ENCODE measurements at places on chromosomes 3 and 15. TPM values are rescaled to one million over a fixed set of nuclear protein-coding genes. Genes with fewer than 3 reads are reported as not detected.

Gene TMEM108
- not detected for total RNA-seq

Gene STAB1
- not detected for total RNA-seq

Gene ARHGAP31
- total RNA-seq: 4.5 TPM

Gene CPN2
- total RNA-seq: not detected

Gene MOBP
- not detected for total RNA-seq

All from activated CD4-positive, alpha-beta memory T cell treated with anti-CD3 and anti-CD28 coated beads, Interleukin-2, amount 10 ng/mL, durations not matched to agents 7 days and 5 days (primary cell).